ENCODE measurements at places on chromosomes 12 and 14.

GRCh38 chr12:92459850-92460249, 242.9 kb upstream of the PLEKHG7 start:
- DNase-seq, result no peak

DNA sequence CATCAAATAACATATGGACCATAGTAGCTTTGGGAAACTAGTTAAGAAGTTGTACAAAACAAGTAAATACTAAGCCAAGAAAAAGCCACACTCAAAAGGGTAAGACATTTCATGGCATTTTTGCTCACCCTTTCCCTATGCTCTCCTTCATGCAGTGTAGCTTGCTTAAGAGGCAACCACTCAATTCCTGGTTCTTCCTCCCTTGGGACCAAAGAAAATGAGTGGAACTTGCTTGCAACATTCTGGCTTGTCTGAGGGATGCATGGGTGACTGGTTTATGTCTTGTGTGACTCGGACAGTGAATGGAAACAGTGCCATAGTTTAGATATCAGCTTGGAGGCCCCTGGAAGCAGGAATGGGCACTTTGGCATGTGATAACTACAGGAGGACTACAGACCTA, 252.0 kb upstream of the ARID2 start:
- DNase-seq, result no peak

DNA sequence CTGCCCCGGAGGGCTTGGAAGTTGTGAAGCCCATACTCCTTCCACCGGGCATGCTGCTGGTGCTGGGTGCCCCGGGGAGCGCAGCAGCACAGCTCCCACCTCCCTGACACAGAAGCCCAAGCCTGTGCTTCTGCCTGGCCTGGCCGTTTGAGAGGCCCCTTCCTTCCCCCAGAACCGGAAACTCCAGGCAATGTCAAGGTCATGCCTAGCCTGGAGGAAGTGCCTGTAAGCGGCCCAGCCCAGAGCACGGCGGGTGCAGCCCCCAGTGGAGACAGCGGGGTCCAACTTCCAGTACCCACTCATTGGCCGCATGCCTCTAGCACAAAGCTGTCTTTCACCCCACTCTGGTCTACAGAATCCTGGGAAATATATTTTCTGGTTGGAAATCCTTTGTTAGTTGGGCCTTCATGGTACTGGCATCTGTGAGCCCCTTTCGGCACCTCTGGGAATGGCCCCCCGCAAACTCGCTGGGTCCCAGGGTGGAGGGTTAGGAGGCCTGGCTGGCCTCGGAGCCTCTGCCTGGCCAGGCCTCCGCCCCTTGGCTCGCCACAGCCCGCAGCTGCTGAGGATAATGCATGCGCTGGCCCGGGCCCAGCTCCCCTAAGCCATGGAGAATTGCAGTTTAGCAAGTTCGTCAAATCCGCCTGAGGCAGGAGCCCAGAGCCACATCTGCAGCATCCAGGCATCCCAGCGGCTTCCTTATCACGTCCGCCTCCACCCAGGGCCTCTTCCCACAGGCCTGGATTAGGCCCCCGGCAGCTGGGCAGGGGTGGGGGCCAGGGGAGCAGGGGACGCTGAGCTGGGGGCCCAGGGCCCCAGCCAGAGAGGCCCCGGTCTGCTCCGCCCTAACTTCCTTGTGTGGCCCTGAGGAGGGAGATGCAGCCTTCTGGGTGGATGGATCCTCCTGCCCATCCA, 48.9 kb upstream of the DLK1 start:
- DNase-seq, result no peak

- DNase-seq, result no peak
Observed at GRCh38 chr12:112112409-112113133, 4.0 kb upstream of the NAA25 start.

- DNase-seq, result no peak
Observed at GRCh38 chr12:3225796-3226180, 148.6 kb downstream of the TSPAN9 start.

- DNase-seq, result no peak
Observed at GRCh38 chr14:92673601-92674150, 74.8 kb downstream of the LGMN start.

DNA sequence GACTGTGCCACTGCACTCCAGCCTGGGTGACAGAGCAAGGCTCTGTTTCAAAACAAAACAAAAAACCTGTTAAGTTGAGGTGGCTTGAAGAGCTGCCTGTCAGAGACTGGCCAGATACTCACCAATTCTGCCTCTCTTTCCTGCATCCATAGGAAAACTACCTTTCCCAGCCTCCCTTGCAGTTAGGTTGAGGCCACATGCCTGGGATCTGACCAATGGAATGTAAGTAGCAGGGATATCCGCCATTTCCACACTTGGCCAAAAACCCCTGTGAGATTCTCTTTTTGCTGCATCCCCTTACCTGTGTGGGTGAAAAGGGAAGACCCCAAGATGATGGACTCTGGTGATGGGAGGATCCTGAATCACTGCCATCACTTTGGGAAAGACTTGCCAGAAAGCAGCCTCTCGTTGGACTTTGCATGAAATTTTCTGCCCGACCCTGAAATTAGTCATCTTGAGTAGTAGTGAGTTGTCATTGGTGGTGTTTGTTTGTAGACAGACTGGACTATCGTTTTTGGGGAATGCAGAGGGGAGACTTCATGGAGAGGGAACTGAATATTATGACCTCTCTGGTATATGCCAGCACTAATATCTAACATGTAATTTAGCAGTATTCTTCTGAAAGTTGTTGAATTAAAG, 14.0 kb downstream of the GPR68 start:
- DNase-seq, result no peak

- no peak for DNase-seq
Observed at GRCh38 chr12:131907379-131908091, 13.1 kb downstream of the ULK1 start.

DNA sequence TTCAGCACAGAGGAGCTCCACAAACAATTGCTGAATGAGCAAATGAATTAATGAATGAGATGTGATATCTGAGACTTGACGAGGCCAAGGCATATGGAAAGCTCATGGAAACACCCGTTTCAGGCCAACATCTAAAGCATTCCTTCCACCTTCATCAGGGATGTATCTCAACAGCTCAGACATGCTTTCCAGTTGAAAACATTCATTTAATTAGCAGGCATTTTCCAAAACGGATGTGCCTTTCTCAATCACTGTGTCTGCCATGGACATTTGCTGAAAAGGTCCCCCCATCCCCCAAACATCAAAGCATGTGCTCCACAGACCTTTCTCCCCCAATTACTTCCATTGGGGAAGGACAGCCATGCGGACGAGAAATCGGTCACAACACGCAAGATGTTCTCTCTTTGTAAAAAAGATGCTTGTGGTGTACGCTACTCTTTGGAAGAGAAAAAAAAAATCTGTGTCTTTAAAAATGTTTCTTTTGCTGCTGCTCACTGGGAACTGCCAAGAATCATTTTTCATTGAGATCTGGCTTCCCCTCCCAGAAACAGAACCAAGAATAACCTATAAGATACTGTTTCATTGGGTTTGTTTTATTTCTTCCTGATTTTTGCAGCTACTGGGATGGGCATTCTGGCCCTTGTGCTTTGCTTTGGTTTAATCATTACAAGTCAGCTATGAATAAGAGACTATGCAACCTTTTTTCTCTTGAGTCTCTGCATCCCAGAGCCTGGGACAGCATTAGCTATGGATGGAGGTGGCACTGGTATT, 528.2 kb downstream of the MED13L start:
- no peak for DNase-seq

DNA sequence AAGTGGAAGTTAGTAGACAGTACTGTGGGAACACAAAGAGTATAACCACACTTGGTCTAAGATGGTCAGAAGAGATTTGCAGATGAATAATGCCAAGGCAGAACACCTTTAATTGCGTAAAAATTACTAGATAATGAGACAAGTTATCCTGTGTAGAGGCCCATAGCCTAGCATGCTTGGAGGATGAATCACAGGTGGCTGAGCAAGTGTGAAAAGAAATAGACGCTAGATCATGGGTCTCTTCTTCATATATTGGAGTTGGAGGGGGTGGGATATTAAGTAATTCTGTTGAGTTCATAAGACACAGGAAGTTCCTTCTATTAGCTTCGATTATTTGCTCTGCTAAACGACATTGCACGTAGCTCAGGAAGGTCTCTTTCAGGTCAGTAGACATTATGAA, 454.3 kb upstream of the LMO3 start:
- no peak for DNase-seq

GRCh38 chr12:82383930-82384552, 25.7 kb downstream of the METTL25 start:
- no peak for DNase-seq

- DNase-seq, result no peak
Observed at GRCh38 chr14:55911776-55912175, 206.4 kb upstream of the PELI2 start.

DNA sequence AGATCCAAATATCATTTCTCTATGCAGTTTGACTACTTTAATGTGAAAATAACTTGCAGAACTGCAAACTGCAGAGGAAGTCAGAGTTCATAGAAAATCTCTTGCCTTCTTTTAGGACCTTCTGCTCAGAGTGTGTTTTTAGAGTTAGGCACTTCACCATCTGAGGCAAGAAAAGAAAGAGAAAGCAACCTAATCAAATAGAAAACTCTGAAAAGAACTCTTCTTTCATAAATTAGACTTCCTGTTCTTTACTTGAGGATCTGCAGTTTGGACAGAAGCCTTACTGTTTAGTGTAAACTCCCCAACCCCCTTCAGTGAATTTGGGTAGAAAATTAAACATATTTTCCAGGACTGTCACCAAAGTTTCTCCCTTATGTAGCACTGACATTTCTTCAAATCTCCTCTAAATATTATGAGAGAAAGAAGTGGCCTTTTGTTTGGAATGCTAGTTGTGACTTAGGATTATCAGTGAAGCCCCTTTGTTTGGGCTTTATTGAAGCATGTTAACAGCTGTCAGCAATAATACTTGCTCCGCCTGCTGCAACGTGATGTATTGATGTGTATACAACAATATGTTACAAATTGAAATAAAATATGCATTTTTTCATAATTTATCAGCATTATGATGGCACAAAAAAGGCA, 99.5 kb downstream of the PDZRN4 start:
- no peak for DNase-seq

- DNase-seq, result no peak
Observed at GRCh38 chr12:41467591-41468325, 279.6 kb downstream of the PDZRN4 start.

GRCh38 chr12:13597166-13597565, 384.2 kb downstream of the GRIN2B start:
- no peak for DNase-seq

GRCh38 chr12:64912516-64913255, 88.2 kb downstream of the TBC1D30 start:
- DNase-seq, result no peak

- DNase-seq, result no peak
Observed at GRCh38 chr12:15644700-15645099, 144.5 kb downstream of the EPS8 start.

GRCh38 chr12:14239350-14239934, 126.0 kb upstream of the ATF7IP start:
- DNase-seq, result no peak

All from stimulated activated CD8-positive, alpha-beta memory T cell treated with anti-CD3 and anti-CD28 coated beads, Interleukin-15, amount 100 ng/mL, for 4 hours (primary cell).